ENCODE measurements at places on chromosomes 3 and 15.

- DNase-seq: no peak
Observed at GRCh38 chr3:126526668-126527005, 2.7 kb downstream of the CHST13 start.

GRCh38 chr3:195163719-195164572 lies 107.0 kb downstream of the XXYLT1 start:
- DNase-seq: no peak

DNA sequence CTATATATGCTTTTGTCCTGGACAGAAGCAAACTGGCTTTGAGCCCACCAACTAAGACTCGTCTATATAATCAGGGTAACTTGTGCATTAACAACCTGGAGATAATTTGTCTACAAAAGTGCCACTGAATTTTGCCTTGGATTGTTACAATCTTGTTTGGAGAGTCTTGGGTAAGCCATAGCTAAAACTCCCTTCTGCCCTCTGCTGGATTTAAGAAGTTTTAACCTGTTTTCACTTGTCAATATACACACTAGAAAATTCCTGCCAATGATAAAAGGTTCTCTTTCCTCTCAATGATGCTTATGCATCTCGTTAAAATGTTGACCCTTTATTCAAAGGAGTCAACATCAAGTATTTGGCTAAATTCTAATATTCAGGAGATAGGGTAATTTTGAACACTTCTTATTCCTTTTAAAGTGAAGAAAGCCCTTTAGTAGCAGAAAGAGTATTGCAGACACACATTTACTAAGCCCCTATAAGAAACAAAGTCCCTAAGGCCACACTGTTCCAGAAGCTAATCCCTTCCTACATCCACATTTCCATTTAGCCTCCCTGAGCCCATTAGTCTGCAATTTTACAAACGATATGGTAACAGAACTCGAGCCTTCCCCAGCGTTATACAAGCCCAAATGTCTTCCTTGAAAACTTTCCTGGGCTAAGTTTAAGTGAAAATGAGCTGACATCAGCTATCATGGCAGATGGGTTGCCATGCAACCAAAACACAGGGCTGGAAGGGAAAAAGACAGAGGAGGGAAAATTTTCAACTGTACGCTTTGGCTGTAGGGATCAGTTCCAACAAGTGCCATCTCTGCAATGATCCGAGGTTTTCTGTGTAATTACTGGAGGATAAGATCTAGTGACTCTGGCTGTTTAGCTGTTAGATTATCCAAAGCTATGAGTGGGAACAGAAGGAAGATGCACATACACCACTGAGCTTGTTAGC lies 75.9 kb upstream of the FGF12 start:
- DNase-seq: peak; percentile 65

GRCh38 chr3:9061634-9062033 lies 98.4 kb upstream of the RAD18 start:
- no peak for DNase-seq

- DNase-seq: no peak
Observed at GRCh38 chr3:154926721-154927120, 153.4 kb upstream of the MME start.

DNA sequence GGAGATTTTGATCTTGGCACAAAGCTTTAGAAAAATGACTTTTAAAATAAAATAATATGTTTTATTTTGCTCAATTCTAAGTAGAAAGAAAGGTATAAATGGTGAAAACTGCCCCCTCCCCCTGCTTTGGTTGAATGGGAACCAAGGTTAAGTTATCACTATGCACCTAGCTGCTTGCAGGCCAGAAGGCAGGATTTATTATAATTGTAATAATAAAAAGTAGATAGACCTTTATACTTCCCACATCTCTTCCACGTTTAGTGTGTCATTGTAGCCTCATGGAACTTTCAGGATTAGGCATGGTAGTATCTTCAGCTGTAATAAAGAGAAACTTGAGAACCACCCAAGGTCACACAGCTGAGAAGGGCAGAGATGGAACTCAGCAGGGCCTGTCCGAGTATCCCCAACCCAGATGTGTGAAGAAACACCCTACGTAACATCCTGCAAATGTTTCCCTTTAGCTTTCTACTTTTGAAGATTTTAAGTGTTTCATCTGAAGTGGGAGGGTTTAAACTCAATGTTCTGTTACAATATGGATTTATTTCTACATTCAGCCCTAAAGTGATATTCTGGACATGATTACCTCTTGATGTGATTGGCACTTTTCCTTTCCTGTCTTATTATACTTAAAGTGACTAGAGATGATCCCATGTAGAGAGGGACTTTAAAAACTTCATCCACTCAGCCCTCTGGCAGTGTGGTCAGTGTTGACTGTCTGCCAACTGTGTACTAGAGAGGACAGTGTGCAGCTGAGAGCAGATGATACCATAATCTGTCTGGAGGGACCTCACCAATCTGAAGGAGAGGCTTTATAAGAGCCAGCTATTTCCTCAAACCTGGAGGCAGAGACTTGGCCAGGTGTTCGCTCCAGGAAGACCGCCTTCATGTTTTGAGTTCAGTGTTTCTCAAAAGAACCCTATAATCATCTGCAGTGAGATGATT lies 282.5 kb upstream of the TRIM42 start:
- no peak for DNase-seq

DNA sequence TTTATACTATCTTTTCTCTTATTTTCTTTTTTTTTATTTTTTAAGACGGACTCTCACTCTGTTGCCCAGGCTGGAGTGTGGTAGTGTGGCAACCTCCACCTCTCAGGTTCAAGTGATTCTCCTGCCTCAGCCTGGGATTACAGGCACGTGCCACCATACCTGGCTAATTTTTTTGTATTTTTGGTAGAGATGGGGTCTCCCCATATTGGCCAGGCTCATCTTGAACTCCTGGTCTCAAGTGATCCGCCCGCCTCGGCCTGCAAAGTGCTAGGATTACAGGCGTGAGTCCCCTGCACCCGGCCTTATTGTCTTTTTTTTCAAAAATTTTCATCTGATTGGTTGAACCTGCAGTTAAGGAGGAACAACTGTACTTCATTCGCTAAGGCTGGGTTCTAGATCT lies 21.8 kb downstream of the ABHD2 start:
- no peak for DNase-seq

DNA sequence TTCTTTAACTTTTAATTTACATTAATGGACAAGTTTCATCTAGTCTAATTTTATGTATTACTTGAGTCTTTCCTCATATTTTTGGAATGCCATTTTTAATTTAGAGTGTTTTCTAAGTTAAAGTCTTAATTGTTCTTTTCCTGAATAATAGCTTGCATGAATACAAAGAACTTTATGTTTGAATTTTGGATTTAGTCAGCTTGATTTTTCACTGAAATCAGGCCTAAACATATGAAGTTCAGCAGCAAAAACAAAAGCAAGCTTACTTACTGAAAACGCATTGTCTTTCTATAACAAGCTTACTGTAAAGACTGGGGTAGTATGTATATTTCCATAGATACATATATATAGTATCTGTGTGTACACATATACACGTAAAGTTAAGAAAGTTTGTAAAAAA lies 126.0 kb downstream of the ZBTB20 start:
- no peak for DNase-seq

DNA sequence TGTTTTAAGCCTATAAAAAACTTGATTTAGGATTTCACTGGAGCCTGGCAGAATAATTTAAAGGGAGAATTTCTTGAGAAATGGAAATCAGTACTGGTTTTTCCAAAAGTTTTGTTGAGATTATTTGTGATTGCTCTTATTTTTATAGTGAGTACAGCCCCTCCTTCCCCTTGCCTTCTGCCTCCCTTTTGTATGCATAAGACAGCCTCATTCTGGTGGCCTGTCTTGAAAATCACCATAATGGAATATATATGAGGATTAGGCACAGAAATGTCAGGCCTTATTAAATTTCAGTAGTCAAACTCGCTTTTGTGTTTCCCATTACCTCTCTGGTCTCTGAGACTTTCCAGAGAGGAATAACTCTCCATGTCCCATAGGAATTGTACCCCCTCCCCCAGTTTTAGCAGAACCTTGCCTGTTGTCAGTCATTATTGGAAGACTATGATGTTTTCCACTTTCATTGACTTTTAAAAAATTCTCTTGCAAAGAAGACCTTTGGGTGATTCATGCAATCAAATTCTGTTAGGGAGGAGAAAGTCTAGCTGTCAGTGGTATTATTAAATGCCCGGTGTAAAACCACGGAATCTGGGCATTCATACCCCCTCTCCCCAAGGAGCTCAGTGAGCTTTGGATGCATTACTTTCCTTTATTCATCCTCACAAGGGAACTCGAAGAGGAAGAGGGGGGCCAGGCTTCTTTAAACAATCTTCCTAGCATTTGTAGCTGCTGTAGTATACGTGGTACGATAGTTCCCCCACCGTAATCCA lies 171.6 kb upstream of the TSC22D2 start:
- peak; percentile 53 for DNase-seq

- DNase-seq: no peak
Observed at GRCh38 chr3:17307887-17308286, 423.1 kb downstream of the PLCL2 start.

DNA sequence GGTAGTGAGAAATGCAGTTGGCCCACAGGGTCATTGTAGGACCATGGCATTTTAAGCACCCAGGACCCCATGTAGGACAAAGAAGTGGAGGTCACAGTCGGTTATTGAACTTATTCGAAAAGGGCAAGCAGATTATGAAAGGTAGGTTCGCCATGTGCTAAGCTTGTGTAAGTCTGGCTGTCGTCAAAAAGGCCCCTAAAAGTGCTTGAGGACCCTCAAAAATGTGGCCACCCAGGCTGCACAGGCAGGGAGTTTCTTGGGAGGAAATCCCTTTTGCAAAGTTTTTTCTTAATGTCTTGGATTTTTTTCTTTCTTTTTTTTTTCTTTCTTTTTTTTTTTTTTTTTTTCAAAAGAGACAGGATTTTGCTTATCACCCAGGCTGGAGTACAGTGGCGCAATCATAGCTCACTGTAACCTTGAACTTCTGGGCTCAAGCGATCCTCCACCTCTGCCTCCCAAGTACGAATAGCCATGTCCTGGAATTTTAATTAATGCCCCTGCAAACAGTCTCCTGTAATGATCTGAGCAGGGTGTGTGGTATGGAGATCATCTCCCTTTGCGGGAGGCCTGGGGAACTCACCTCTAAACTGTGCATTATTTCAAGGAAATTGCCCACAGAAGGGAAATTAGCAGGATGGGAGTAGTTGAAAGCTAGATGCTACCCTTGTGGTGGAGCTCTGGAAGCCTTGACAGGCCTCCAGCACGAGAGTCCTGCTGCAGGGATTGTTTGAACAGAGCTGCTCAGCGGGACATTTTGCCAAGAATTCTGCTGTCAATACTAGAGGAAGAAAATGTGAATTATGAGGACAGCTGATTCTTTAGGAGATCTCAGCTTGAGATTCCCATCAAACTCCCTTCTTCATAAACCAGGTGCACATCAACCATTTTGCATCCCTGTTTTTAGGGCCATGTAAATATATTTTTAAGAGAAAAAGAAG lies 28.4 kb downstream of the THSD4 start:
- DNase-seq: no peak

- DNase-seq: no peak
Observed at GRCh38 chr15:64583983-64584382, 123.6 kb downstream of the ZNF609 start.
